Epithelial cell of umbilical artery (primary cell): ENCODE measurements at places on chromosomes 16 and 17. TPM values are rescaled to one million over a fixed set of nuclear protein-coding genes. Genes with fewer than 3 reads are reported as not detected.

The CCL3 gene
- total RNA-seq, result not detected in 2 replicates

The TMEM94 gene
- 18.2 TPM in 2 replicates for total RNA-seq

The HOXB1 gene
- not detected in 2 replicates for total RNA-seq

The CLEC18B gene
- total RNA-seq, result under 0.01 TPM in 1 of 2 replicates, not detected in the other

The TBC1D26 gene
- total RNA-seq, result not detected in 2 replicates

The CFAP97D1 gene
- not detected in 2 replicates for total RNA-seq

The KRTAP2-1 gene
- total RNA-seq, result not detected in 2 replicates

The MAPK8IP3 gene
- total RNA-seq, result 23.4 and 26.4 TPM in 2 replicates

The KRT28 gene
- not detected in 2 replicates for total RNA-seq

The MT1E gene
- 14.1 and 18.5 TPM in 2 replicates for total RNA-seq

The PRPSAP1 gene
- total RNA-seq, result 38.8 and 47.7 TPM in 2 replicates

The TMEM88 gene
- total RNA-seq, result 27.0 and 44.8 TPM in 2 replicates

The KRTAP4-1 gene
- total RNA-seq, result not detected in 2 replicates

The SOX9 gene
- under 0.01 and 0.15 TPM in 2 replicates for total RNA-seq

The PPP1R1B gene
- not detected in 2 replicates for total RNA-seq

The RPS2 gene
- 1,321 and 2,704 TPM in 2 replicates for total RNA-seq

The HASPIN gene
- 7.5 and 11.7 TPM in 2 replicates for total RNA-seq

The LGALS9B gene
- not detected in 2 replicates for total RNA-seq

The LPO gene
- not detected in 2 replicates for total RNA-seq

The PPY gene
- not detected in 2 replicates for total RNA-seq

The CDH15 gene
- total RNA-seq, result under 0.01 TPM in 1 of 2 replicates, not detected in the other

The LDAF1 gene
- 30.2 and 45.1 TPM in 2 replicates for total RNA-seq

The TMEM204 gene
- total RNA-seq, result 15.0 and 36.7 TPM in 2 replicates

The KRT12 gene
- not detected in 2 replicates for total RNA-seq

The PHB1 gene
- 213 and 255 TPM in 2 replicates for total RNA-seq

The KRT31 gene
- total RNA-seq, result not detected in 2 replicates

The CHRNE gene
- total RNA-seq, result 0.30 and 0.97 TPM in 2 replicates

The PTGES3L gene
- 0.65 TPM in 1 of 2 replicates, not detected in the other for total RNA-seq
